ENCODE measurements at places on chromosomes 2 and 18.

GRCh38 chr18:49849331-49850217, 36.2 kb upstream of the ACAA2 start:
- H3K4me1 ChIP-seq, result no peaks in the 10 kb centered on the region
- no peak overlapping the region for H3K4me3 ChIP-seq
- DNase-seq, result peak; percentile 84

DNA sequence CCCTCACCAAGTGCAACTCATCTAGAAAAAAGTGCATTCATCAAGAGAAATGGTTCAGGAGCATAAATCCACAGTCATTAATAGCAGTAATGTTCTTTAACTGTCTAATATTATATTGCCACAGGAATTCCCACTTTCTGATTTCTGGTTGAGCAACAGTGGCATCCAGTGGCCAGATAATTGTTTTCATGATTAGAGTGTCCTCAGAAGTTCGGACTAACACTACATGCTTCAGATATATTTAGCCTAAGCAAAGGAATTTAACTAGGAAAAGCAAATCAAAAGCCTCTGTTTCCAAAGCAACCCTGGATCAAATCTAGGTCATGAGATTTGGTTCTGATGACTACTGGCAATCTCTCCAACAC, 9.8 kb upstream of the ERBB4 start:
- H3K4me1 ChIP-seq, result no peaks in the 10 kb centered on the region
- peak; percentile 85 for DNase-seq
- no peak overlapping the region for H3K4me3 ChIP-seq
- no peaks in the 10 kb centered on the region for H3K36me3 ChIP-seq

DNA sequence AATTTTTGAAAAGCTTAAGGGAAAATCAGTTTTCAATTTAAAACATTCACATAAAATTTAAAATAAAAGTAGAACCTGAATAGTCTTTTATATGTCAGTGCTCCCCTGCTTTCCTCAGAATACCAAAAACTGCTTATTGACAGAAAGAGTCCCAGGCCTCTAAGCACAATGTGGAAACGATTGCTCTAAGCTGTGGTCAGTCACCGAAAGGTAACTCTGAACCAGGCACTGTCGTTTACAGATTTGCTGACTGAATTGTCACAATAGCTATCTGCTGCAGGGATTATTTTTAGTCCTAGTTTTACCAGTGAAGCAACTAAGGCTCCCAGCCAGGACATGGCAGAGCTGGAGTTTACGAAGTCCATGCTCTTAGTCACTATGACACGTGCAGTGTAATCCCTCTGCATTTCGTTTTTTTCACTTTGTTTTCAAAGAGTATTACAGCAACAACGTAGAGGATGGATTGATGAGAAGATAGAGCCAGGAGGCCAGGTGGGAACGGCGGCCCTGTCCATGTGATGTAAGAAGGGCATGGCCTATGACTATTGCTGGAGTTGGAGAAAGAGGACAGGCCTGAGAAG, 28.1 kb upstream of the TMEM247 start:
- H3K36me3 ChIP-seq, result no peaks in the 10 kb centered on the region
- no peaks in the 10 kb centered on the region for H3K4me1 ChIP-seq
- H3K27me3 ChIP-seq, result no peaks in the 10 kb centered on the region

DNA sequence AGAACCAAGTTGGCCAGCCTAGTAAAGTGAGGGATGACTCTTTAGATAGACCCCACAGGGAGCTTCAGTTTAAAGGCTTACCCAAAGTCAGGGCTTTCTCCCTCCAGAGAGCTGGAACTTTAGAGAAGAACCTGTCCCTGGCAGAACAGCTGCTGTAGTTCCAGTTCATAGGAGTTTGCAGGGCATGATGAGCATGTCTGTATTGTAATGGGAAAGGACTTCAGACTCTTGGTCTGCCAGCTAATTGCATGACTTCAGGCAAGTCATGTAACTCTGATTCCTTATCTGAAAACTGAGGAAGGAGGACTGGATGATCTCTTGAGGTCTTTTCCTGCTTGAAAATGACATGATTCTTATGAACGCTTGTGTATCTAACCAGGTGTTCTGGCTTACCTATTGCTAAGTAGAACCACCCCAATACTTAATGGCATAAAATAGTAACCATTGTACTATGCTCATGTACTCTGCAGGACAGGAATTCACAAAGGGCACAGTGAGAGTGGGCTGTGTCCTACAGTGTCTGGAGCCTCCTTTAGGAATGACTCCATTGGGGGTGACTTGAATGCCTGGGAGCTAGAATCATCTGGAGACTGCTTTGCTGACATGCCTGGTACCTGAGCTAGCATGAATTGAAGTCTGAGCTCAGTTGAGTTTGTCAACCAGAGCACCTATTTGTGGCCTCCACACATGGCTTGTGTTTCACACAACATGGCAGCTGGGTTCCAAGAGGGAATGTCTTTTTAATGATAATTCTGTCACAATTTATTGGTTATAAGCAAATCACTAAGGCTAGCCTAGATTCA, 18.9 kb downstream of the SP5 start:
- H3K27ac ChIP-seq, result no peak overlapping the region
- no peak overlapping the region for H3K4me3 ChIP-seq
- no peaks in the 10 kb centered on the region for H3K36me3 ChIP-seq
- no peak for DNase-seq
- H3K27me3 ChIP-seq, result no peaks in the 10 kb centered on the region

Measured in kidney (tissue), 22 donors.